Activated CD8-positive, alpha-beta memory T cell treated with anti-CD3 and anti-CD28 coated beads, Interleukin-2, amount 10 ng/mL, durations not matched to agents 7 days and 5 days (primary cell): ENCODE measurements at places on chromosomes 2 and 18. TPM values are rescaled to one million over a fixed set of nuclear protein-coding genes. Genes with fewer than 3 reads are reported as not detected.
A peak's percentile ranks its signal among the peaks of the same experiment; 100 is the strongest.

GRCh38 chr2:133657591-133657990 is 89.3 kb upstream of the NCKAP5 start:
- H3K27ac ChIP-seq, result no peak overlapping the region
- no peaks in the 10 kb centered on the region for H3K36me3 ChIP-seq
- H3K4me1 ChIP-seq, result no peaks in the 10 kb centered on the region
- H3K27me3 ChIP-seq, result no peaks in the 10 kb centered on the region
- DNase-seq, result no peak
- H3K4me3 ChIP-seq, result no peak overlapping the region

DNA sequence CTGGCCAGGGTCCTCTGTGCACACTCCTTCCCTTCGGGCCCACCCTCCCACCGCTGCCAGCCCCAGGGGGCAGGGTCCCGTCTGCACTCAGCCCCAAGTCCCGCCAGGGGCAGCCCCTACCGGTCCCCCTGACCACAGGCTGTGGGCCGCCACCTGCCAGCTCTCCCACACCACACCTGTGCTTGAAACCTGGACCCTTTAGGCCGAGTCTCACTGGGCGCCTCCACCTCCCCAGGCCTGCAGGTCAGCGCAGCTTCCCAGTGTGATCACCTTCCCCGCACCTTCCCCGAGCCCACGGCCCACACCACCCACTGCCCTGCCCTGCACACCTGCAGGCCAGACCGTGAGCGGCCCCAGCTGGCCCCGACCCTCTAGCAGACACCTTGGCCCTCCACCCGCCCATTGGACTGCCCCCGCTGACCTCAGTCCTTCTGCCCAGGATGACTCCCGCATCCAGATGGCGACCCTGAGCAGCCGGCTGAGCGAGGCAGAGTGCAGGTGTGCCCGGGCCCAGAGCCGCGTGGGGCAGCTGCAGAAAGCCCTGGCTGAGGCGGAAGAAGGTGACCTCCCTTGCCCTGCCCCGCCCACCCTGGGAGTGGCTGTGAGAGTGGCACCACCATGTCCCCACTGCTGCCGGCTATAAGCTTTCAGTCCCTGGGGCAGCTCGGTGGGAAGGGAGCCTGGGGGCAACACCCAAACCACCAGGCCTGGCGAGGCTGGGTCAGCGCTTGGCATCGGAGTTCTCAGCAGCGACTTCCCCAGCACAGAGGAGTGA is 31.3 kb upstream of the SNED1 start:
- H3K4me3 ChIP-seq, result no peak overlapping the region
- H3K27ac ChIP-seq, result no peak overlapping the region
- no peaks in the 10 kb centered on the region for H3K36me3 ChIP-seq

- no peaks in the 10 kb centered on the region for H3K4me1 ChIP-seq
- H3K27ac ChIP-seq, result no peak overlapping the region
- no peak for DNase-seq
- H3K27me3 ChIP-seq, result no peaks in the 10 kb centered on the region
Observed at GRCh38 chr2:103153580-103154284, 391.9 kb downstream of the TMEM182 start.

DNA sequence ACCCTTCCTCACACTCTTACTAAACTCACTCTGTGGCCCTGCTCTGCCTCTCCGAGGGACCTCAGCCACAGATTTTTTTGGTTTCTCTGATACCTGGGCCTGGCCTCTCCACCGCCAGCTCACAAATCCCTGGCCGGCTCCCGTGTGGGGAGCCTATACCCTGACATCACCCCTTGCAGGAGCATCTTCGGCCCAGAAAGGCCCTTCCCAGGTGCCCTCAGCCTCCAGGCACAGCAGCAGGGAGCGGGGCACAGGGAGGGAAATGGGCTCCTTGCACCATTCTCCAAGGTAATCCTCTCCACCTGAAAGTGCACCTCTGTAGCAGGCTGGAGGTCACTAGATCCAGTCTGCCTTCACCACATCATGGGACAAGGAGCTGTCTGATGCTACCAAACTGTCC is 43.2 kb downstream of the CRACDL start:
- peaks cover 39% of the 10 kb centered on the region for H3K27me3 ChIP-seq
- peak; percentile 5 for DNase-seq
- H3K4me1 ChIP-seq, result peaks cover 2% of the 10 kb centered on the region

DNA sequence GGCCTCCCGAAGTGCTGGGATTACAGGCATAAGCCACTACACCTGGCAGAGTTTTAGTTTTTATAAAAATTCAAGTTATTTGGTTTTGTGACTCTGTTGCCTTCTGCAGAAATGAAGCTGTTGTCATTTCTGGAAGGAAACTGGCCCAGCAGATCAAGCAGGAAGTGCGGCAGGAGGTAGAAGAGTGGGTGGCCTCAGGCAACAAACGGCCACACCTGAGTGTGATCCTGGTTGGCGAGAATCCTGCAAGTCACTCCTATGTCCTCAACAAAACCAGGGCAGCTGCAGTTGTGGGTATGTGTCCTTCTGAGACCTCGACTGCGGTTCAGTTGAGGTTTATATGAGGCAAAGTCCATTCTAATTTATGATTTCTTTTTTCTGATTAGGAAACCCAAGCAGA is 7.2 kb downstream of the MTHFD2 start:
- H3K4me3 ChIP-seq, result peak overlapping the region; percentile 65
- peak overlapping the region; percentile 94 for H3K27ac ChIP-seq
- peaks cover 68% of the 10 kb centered on the region for H3K36me3 ChIP-seq
- H3K27me3 ChIP-seq, result no peaks in the 10 kb centered on the region

DNA sequence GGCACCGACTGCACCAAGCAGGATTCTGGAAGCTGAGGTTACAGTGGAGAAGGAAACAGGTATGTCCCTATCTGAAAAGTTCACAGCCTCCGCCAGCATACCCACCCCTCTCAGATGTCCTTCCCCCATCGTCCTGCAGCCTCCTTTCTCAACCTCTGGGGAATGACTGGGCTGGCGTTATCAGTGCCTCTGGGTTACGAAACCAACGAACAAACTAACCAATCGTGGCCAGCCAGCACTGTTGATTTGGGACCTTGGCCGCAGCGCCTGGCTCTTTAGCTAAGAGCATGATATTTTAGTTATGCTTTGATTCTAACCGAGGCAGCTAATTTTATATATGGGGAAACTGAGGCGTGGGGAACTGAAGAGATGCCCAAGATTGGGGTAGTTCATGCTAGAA is 233.0 kb downstream of the TFCP2L1 start:
- no peak for DNase-seq
- H3K27me3 ChIP-seq, result no peaks in the 10 kb centered on the region
- no peaks in the 10 kb centered on the region for H3K4me1 ChIP-seq

- no peaks in the 10 kb centered on the region for H3K27me3 ChIP-seq
- no peak overlapping the region for H3K27ac ChIP-seq
- no peaks in the 10 kb centered on the region for H3K36me3 ChIP-seq
Observed at GRCh38 chr2:187078297-187078696, 229.3 kb upstream of the ZSWIM2 start.

DNA sequence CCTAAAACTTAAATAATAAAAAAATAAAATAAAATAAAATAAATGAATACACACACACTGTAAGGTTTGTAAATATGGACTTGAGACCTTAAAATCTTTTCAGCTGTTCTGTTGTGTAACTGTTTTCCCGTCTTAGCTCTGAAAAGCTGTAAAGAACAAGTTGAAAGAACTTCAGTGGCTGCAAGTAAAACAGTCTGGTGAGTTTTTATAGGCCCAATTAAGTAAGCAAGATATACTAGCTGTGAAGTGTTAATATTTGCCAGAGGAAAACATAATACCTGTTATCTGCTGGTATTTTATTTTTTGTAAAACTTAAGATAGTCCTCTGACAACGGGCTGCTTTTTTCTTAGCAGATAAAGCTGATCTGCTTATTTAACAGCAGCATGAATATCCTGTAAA is 176.9 kb upstream of the NRP2 start:
- DNase-seq, result no peak
- no peaks in the 10 kb centered on the region for H3K27me3 ChIP-seq
- H3K27ac ChIP-seq, result no peak overlapping the region
- no peaks in the 10 kb centered on the region for H3K4me1 ChIP-seq
- H3K36me3 ChIP-seq, result no peaks in the 10 kb centered on the region

GRCh38 chr2:79294994-79295393 is 135.4 kb upstream of the REG3A start:
- H3K27me3 ChIP-seq, result no peaks in the 10 kb centered on the region
- H3K27ac ChIP-seq, result no peak overlapping the region
- no peak overlapping the region for H3K4me3 ChIP-seq
- DNase-seq, result no peak

DNA sequence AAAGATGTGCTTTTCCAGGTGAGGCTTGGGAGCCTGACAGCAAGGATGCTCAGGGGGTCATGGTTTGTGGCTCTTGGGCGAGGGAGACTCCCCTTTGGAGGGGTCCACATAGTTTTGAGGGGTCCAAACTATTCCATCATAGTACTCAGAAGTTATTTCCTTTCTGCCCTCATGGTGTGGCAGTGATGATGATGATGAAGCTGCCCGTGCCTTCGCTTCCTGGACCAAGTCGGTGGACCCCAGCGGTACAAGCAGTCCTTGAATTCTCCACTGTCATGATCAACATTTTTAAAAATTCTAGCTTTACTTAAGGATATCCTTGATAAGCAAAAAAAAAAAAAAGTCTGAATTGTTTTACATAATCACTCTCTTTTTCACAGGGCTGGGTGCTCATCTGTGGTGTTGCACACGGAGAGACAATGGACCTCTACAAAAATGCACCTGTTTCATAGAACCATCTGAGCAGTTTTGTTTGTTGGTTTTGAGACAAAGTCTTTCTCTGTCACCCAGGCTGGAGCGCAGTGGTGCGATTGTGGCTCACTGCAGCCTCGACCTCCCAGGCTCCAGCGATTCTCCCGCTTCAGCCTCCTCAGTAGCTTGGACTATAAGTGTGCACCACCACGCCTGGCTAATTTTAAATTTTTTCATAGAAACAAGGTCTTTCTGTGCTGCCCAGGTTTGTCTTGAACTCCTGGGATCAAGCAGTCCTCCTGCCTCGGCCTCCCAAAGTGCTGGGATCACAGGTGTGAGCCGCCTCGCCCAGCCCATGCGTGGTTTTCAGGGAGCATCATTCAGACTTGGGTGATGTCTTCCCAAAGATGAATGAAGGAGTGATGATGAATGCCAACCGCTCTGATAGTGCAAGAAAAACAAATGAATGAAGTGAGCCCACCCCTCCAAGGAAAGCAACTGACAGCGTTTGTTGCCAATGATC is 271.4 kb upstream of the HDAC4 start:
- H3K36me3 ChIP-seq, result no peaks in the 10 kb centered on the region
- H3K4me3 ChIP-seq, result no peak overlapping the region
- H3K27ac ChIP-seq, result no peak overlapping the region
- no peaks in the 10 kb centered on the region for H3K4me1 ChIP-seq
- no peaks in the 10 kb centered on the region for H3K27me3 ChIP-seq

DNA sequence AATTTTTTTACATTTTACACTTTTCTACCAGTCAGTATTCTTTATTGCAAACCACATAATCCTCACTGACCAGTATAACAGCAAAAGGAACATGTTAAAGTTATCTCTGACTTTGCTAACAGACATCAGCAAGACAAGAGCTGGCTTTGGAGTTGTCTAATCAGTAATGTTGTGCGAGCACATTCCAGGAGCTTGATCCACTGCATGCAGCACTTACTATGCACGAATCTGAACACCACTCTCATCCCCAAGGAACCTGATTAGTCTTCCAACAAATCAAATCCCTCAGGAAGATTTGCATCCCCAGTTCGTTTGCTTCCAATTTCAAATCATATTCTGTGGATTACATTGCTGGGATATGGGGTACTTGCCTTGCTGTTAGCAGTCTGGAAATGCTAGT is 269.3 kb upstream of the EPC2 start:
- no peak overlapping the region for H3K27ac ChIP-seq
- H3K4me3 ChIP-seq, result no peak overlapping the region
- no peaks in the 10 kb centered on the region for H3K4me1 ChIP-seq
- no peaks in the 10 kb centered on the region for H3K27me3 ChIP-seq
- no peaks in the 10 kb centered on the region for H3K36me3 ChIP-seq

DNA sequence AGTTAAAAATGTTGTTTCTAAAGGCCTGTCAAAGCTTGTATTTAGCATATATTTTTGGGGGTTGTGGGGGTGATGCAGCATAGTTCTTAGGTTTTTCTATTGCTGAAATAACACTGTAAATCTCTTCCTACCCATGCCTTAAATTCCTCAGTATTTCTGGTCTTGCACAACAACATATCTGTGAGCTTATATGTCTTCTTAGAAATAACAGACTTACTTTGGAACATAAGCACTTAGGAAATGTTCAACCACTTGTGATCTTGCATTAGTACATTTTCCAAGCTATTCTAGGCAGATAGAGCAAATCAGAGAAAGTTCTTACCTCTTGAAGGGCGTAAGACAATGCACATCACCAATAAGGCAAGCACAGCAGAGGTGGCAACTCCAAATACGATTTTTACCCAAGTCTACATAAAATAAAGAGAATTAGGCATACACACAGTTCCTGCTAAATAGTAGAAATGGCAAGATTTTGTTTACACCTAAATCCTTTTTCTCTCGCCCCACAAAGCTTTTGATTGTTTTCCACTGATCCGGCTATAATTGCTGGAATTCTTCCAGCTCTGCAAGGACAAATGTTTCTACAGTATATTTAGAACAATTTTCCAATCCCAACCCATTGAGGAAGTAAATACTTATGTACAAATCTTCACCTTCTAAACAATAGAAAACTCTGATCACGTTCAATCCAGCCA is 512 bp downstream of the FAP start:
- H3K4me1 ChIP-seq, result no peaks in the 10 kb centered on the region
- no peak overlapping the region for H3K4me3 ChIP-seq
- H3K36me3 ChIP-seq, result no peaks in the 10 kb centered on the region
- no peak overlapping the region for H3K27ac ChIP-seq
- no peak for DNase-seq

DNA sequence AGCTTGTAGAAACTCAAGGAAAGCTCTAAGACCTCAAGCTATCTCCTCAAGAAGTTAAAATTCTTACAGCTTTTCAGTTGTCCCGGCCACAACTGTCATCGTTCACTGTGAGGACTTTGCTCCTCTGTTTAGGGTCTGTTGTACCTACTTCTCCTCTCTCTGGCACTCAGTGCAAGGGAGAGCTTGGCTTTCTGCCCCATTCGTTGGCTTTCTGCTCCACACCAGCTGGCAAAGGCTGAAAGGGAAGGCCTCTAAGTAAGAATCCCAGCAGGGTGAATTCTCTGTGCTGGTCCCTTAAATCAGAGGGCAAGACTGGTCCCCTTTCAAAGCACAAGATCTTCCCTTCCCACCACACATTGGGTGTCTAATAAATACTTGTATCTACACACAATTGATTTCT is 17.3 kb downstream of the ZBTB7C start:
- H3K4me1 ChIP-seq, result no peaks in the 10 kb centered on the region
- H3K36me3 ChIP-seq, result no peaks in the 10 kb centered on the region
- no peak overlapping the region for H3K4me3 ChIP-seq
- H3K27me3 ChIP-seq, result peaks cover 77% of the 10 kb centered on the region
- no peak for DNase-seq

SERPINB3 gene
- not detected for total RNA-seq

CABYR gene
- 1.2 TPM for total RNA-seq
